ENCODE measurements at places on chromosomes 5 and 9. TPM values are rescaled to one million over a fixed set of nuclear protein-coding genes. Genes with fewer than 3 reads are reported as not detected.
A peak's percentile ranks its signal among the peaks of the same experiment; 100 is the strongest.

Gene FAM200C
- 9.6 TPM for total RNA-seq

Gene GLRA1
- 0.21 TPM for total RNA-seq

Gene OR1J2
- not detected for total RNA-seq

Gene ACSL6
- 1.7 TPM for total RNA-seq

Gene PCDHA13
- 1.2 TPM for total RNA-seq

Gene FOXD4L3
- not detected for total RNA-seq

Gene PPP3R2
- not detected for total RNA-seq

- no peak overlapping the region for H3K4me3 ChIP-seq
- no peaks in the 10 kb centered on the region for H3K36me3 ChIP-seq
- no peak for DNase-seq
- no peaks in the 10 kb centered on the region for H3K4me1 ChIP-seq
- no peak overlapping the region for H3K27ac ChIP-seq
These were observed 13.9 kb downstream of the SUSD3 start for GRCh38 chr9:93072383-93072795.

- no peak for DNase-seq
- no peak overlapping the region for H3K4me3 ChIP-seq
- no peaks in the 10 kb centered on the region for H3K36me3 ChIP-seq
- no peak overlapping the region for H3K27ac ChIP-seq
These were observed 464.7 kb downstream of the DMRT2 start for GRCh38 chr9:1514776-1515363.

DNA sequence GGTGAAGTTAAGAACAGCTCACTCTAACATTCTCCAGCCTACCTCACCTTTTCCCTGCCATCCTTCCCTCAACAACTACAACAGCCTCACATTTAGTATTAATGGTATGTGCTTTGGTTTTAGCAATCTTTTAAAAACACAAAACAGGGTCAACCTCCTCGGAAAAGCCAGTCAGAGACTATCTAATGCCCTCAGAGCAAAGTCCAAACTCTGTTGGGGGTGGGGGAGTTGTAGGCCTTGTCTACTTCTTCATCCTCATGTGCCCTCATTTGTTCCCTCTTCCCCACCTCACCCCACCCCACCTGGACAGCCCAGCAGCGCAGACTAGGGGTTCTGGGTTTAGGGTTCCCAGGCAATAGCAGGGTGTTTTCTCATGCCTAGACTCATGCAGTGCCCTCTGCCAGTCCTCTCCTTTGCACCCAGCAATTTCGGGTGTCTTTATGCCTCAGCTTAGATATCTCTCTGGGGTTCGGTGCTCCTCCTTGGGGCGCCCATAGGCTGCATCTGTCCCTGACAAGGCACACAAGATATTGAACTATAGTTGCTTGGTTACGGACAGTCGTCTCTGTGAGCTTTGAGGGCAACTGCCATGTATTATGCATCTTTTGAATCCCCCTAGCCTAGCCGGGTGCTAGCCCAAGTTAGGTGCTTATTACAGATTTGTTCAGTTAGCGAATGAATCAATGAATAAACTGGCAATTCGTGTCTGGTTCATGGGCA lies 762 bp upstream of the TCOF1 start:
- peaks cover 4% of the 10 kb centered on the region for H3K27me3 ChIP-seq
- peaks cover 36% of the 10 kb centered on the region for H3K4me1 ChIP-seq
- peak overlapping the region; percentile 93 for H3K4me3 ChIP-seq
- DNase-seq = no peak

DNA sequence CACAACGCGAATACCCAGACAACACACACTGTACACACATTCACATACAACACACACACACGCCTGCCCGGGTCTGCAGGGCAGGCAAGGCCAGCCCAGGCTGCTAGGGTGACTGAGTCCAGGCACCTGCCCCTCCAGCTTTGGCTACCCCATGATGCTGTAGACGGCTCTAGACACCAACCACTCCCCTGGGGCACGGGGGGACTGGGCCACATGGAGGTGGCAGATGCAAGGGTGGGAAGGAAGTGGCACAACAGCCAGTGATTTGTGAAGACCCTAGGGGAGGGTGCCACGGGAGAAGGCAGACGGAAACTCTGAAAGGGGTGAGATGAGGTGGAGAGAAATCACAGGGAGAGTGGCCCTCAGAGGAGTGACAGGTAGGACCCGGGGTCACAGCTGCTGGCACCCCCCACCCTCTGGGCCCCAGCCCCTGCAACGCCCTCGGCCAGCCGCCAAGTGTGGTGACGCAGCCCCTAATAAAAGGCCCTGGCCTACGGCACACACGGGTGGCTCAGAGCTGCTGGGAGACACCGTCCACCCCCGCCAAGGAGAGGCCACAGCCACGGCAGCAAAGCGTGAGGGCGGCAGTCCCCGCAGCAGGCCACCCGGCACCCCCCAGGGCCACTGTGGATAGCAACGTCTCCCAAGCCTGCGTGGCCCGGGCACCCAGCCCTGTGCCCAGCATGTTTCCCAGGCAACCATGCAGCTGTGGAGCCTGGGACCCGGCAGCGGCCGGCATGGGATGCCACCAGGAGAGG lies 6.6 kb upstream of the CCDC187 start:
- no peaks in the 10 kb centered on the region for H3K36me3 ChIP-seq
- DNase-seq = no peak
- H3K27ac ChIP-seq = no peak overlapping the region

GRCh38 chr9:124708633-124709291 lies 62.3 kb downstream of the NR6A1 start:
- no peak overlapping the region for H3K27ac ChIP-seq
- H3K27me3 ChIP-seq = no peaks in the 10 kb centered on the region
- peaks cover 4% of the 10 kb centered on the region for H3K4me1 ChIP-seq
- H3K36me3 ChIP-seq = peaks cover 8% of the 10 kb centered on the region

GRCh38 chr9:126398403-126399058 lies 71.9 kb downstream of the MVB12B start:
- no peak overlapping the region for H3K4me3 ChIP-seq
- DNase-seq = peak; percentile 93
- peaks cover 17% of the 10 kb centered on the region for H3K4me1 ChIP-seq

DNA sequence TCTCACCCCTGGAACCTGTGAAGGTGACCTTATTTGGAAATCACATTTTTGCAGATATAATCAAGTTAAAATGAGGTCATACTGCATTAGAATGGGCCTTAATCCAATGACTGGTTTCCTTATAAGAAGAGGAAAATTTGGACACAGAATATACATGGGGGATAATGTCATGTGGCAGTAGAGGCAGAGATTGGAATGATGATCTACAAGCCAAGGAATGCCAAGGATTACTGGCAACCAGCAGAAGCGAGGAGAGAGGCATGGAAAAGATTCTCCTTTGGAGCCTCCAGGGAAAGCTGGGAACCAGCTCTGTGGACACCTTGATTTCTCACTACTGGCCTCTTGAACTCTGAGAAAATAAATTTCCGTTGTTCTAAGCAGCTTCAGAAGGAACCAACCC lies 20.2 kb upstream of the CEP78 start:
- DNase-seq = no peak
- no peak overlapping the region for H3K4me3 ChIP-seq
- H3K4me1 ChIP-seq = peaks cover 18% of the 10 kb centered on the region

- H3K27ac ChIP-seq = no peak overlapping the region
- H3K36me3 ChIP-seq = no peaks in the 10 kb centered on the region
- H3K4me1 ChIP-seq = no peaks in the 10 kb centered on the region
- DNase-seq = no peak
These were observed 230.3 kb downstream of the PAPPA start for GRCh38 chr9:116383936-116384335.

GRCh38 chr9:129934041-129934591 lies 98.9 kb downstream of the USP20 start:
- H3K4me1 ChIP-seq = peaks cover 50% of the 10 kb centered on the region
- no peaks in the 10 kb centered on the region for H3K36me3 ChIP-seq
- no peak for DNase-seq
- H3K27ac ChIP-seq = no peak overlapping the region

DNA sequence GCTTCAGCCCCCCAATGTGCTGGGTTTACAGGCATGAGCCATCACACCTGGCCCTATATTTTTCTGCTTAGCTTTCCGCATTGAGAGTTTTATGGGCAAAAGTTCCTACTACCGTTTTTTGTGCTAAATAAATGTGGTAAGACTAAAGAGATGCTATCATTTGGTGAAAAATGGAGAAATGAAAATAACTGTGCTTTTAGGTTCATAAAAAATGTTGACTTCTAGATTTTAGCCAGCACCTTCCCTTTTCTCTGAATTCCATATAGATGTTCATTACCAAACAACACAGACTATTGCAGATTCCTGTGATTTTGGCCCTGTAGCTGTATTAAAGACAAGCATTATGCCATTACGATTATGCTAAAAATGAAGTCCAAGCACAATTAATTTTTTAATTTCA lies 72.0 kb upstream of the CTSL start:
- peaks cover 19% of the 10 kb centered on the region for H3K4me1 ChIP-seq
- H3K27me3 ChIP-seq = no peaks in the 10 kb centered on the region
- no peak overlapping the region for H3K4me3 ChIP-seq
- peaks cover 13% of the 10 kb centered on the region for H3K36me3 ChIP-seq

- H3K4me1 ChIP-seq = no peaks in the 10 kb centered on the region
- H3K27ac ChIP-seq = no peak overlapping the region
- H3K36me3 ChIP-seq = no peaks in the 10 kb centered on the region
- no peak for DNase-seq
These were observed 60.5 kb upstream of the ENTREP1 start for GRCh38 chr9:69264526-69264925.

GRCh38 chr5:115291397-115291796 lies 5.1 kb downstream of the CCDC112 start:
- H3K27me3 ChIP-seq = peaks cover 2% of the 10 kb centered on the region
- peaks cover 22% of the 10 kb centered on the region for H3K36me3 ChIP-seq
- DNase-seq = no peak
- H3K4me3 ChIP-seq = no peak overlapping the region
- H3K4me1 ChIP-seq = peaks cover 17% of the 10 kb centered on the region
- H3K27ac ChIP-seq = no peak overlapping the region

- H3K4me3 ChIP-seq = no peak overlapping the region
- peaks cover 3% of the 10 kb centered on the region for H3K4me1 ChIP-seq
- DNase-seq = no peak
- no peaks in the 10 kb centered on the region for H3K36me3 ChIP-seq
- peaks cover 3% of the 10 kb centered on the region for H3K27me3 ChIP-seq
These were observed 71.2 kb upstream of the GLIS3 start for GRCh38 chr9:4371108-4371507.

- peaks cover 37% of the 10 kb centered on the region for H3K4me1 ChIP-seq
- peaks cover 89% of the 10 kb centered on the region for H3K27me3 ChIP-seq
- peak overlapping the region; percentile 79 for H3K4me3 ChIP-seq
- peaks cover under 1% of the 10 kb centered on the region for H3K36me3 ChIP-seq
- no peak for DNase-seq
These were observed 830 bp downstream of the ADAMTSL1 start for GRCh38 chr9:18474783-18475182.

DNA sequence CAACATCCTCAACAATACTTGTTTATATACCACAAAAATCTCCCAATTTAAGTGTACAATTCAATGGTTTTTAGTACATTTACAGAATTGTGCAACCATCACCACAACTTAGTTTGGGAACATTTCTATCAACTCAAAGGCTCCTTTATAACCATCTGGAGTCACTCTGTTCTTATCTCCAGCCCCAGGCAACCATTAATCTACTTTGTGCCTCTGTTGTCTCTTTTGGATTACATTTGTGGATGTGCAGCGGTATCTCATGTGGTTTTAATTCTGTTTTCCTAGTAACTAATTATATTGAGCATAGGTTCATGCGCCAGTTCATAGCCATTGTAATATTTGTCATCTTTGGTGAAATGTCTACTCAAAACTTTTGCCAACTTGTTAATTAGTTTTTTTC lies 14.4 kb downstream of the ADAMTS19 start:
- H3K27me3 ChIP-seq = no peaks in the 10 kb centered on the region
- no peak for DNase-seq
- H3K4me3 ChIP-seq = no peak overlapping the region
- H3K36me3 ChIP-seq = no peaks in the 10 kb centered on the region
- H3K27ac ChIP-seq = no peak overlapping the region
- no peaks in the 10 kb centered on the region for H3K4me1 ChIP-seq

GRCh38 chr9:12819436-12820185 lies 44.8 kb downstream of the LURAP1L start:
- no peak overlapping the region for H3K4me3 ChIP-seq
- no peaks in the 10 kb centered on the region for H3K36me3 ChIP-seq
- no peak overlapping the region for H3K27ac ChIP-seq
- no peaks in the 10 kb centered on the region for H3K27me3 ChIP-seq
- no peak for DNase-seq
- peaks cover 9% of the 10 kb centered on the region for H3K4me1 ChIP-seq

DNA sequence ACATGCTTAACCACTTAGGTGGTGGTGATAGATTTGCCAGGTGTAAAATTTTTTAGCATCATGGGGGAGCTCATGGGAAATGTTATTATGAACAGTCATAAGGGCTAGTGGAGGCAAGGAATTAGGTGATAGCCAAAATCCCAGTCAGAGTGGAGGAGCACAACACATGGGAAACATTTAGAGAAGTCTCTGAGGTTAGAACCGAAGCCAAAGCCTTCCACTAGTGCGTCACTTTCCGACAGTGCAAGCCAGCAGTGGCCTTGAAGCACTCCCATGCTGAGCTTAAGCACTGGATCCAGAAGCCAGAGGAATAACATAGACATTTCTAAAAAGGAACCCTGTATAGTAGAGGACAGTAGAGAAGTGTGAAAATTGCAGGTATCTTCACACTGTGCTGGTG lies 101.5 kb upstream of the SNX2 start:
- DNase-seq = no peak
- H3K4me1 ChIP-seq = no peaks in the 10 kb centered on the region
- H3K36me3 ChIP-seq = peaks cover 3% of the 10 kb centered on the region
- H3K27me3 ChIP-seq = peaks cover 4% of the 10 kb centered on the region
- no peak overlapping the region for H3K27ac ChIP-seq

- no peak overlapping the region for H3K4me3 ChIP-seq
- H3K36me3 ChIP-seq = no peaks in the 10 kb centered on the region
- H3K27ac ChIP-seq = no peak overlapping the region
- no peaks in the 10 kb centered on the region for H3K27me3 ChIP-seq
- H3K4me1 ChIP-seq = no peaks in the 10 kb centered on the region
- no peak for DNase-seq
These were observed 101.8 kb upstream of the MAST4 start for GRCh38 chr5:66494437-66494836.

GRCh38 chr9:133701981-133702797 lies 36.0 kb downstream of the SARDH start:
- DNase-seq = no peak
- no peaks in the 10 kb centered on the region for H3K36me3 ChIP-seq
- no peaks in the 10 kb centered on the region for H3K27me3 ChIP-seq
- no peak overlapping the region for H3K4me3 ChIP-seq
- H3K27ac ChIP-seq = no peak overlapping the region

DNA sequence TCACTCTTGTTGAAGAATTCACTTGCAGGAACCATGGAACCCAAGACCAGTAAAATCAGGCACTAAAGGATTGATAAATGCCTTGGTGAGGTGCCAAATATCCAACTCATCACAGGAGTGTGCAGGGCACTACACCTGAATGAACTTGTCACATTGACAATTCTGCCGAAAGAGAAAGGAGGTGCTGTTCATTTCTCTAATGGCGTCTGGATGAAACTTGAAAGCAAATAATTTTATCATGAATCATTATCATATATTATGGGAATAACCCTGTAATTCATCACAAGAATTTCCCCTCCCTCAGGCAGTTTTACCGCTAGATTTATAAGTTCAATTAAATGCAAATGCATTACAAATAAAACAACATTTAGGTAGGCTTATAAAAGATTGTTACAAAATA lies 360.0 kb downstream of the GLIS3 start:
- no peak for DNase-seq
- H3K27ac ChIP-seq = no peak overlapping the region
- H3K4me1 ChIP-seq = peaks cover 9% of the 10 kb centered on the region
- H3K27me3 ChIP-seq = no peaks in the 10 kb centered on the region
- no peak overlapping the region for H3K4me3 ChIP-seq
- H3K36me3 ChIP-seq = no peaks in the 10 kb centered on the region

GRCh38 chr5:111572561-111572960 lies 60.2 kb upstream of the STARD4 start:
- H3K27me3 ChIP-seq = no peaks in the 10 kb centered on the region
- H3K4me1 ChIP-seq = no peaks in the 10 kb centered on the region
- no peak overlapping the region for H3K4me3 ChIP-seq
- no peak overlapping the region for H3K27ac ChIP-seq
- peaks cover 10% of the 10 kb centered on the region for H3K36me3 ChIP-seq
- no peak for DNase-seq
